ENCODE measurements at places on chromosomes 4 and X. TPM values are rescaled to one million over a fixed set of nuclear protein-coding genes. Genes with fewer than 3 reads are reported as not detected.
A peak's percentile ranks its signal among the peaks of the same experiment; 100 is the strongest.

- H3K27me3 ChIP-seq: no peaks in the 10 kb centered on the region
- no peaks in the 10 kb centered on the region for H3K36me3 ChIP-seq
- H3K27ac ChIP-seq: no peak overlapping the region
- H3K4me3 ChIP-seq: no peak overlapping the region
- DNase-seq: no peak
These were observed 193.2 kb downstream of the COMMD8 start for GRCh38 chr4:47270201-47270888.

DNA sequence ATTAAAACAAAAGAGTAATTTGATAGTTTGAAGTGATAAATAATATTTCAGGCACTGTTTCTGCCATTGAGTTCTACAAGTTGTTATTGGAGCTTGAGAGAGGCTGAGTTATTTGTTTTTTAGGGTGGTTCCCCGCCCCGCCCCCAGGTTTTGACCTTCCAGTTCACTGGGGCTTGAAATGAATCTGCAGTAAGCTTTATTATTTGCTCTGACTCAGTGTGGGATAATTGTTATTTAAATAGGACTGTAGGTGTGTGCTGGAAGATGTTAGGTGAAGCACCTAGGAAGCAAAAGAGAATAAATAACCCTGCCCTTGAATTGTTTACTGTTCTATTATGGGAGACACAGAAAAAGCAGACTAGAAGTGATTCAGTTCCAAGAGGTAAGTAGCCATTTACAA, 81.2 kb upstream of the KCNIP4 start:
- no peaks in the 10 kb centered on the region for H3K27me3 ChIP-seq
- no peaks in the 10 kb centered on the region for H3K36me3 ChIP-seq
- H3K4me3 ChIP-seq: no peak overlapping the region
- H3K27ac ChIP-seq: no peak overlapping the region

DNA sequence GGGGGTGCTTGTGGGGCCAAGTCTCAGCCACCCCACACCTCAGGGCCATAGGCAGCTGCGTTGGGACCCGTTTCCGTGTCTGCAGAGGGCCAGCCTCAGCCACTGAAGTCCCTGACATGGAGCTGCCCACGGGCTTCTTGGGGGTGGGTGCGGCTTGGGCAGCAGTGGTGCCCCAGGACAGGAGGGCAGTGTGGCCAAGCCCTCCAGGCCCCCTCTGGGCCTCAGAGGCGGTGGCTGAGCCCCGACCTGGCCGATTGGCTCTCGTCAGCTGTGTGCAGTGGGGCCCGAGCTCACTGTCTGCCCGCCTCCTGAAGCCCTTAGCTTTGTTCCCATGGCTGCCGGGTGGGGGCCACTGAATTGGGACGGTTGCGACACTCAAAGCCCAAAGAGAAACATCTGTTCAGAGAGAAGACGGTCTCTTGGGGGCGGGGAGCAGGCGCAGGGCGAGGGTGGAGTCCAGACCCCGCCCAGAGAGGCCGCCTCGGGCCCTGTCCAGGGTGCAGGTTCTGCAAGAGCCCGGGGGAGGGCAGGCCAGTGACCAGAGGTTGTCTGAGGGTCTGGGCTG, 9.1 kb downstream of the FGFR3 start:
- peaks cover 19% of the 10 kb centered on the region for H3K27me3 ChIP-seq
- H3K4me3 ChIP-seq: no peak overlapping the region
- H3K36me3 ChIP-seq: no peaks in the 10 kb centered on the region
- H3K27ac ChIP-seq: no peak overlapping the region
- peaks cover 1% of the 10 kb centered on the region for H3K4me1 ChIP-seq

- no peaks in the 10 kb centered on the region for H3K36me3 ChIP-seq
- no peak overlapping the region for H3K4me3 ChIP-seq
- H3K4me1 ChIP-seq: no peaks in the 10 kb centered on the region
- no peaks in the 10 kb centered on the region for H3K27me3 ChIP-seq
- DNase-seq: no peak
These were observed 1526.2 kb upstream of the IGFBP7 start for GRCh38 chr4:58636381-58636780.

DNA sequence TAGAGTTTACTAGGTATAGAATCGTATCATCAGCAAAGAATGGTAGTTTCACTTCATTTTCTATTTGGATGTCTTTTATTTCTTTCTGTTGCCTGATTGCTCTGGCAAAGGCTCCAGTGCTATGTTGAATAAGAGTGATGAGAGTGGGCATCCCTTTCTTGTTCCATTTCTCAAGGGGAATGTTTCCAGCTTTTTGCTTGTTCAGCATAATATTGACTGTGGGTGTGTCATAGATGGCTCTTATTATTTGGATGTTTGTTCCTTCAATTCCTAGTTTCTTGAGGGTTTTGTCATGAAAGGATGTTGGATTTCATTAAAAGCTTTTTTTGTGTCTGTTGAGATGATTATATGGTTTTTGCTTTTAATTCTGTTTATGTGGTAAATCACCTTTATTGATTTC, 1114.5 kb downstream of the RAPGEF2 start:
- no peaks in the 10 kb centered on the region for H3K36me3 ChIP-seq
- H3K4me3 ChIP-seq: no peak overlapping the region
- H3K4me1 ChIP-seq: no peaks in the 10 kb centered on the region
- no peak for DNase-seq
- H3K27ac ChIP-seq: no peak overlapping the region
- no peaks in the 10 kb centered on the region for H3K27me3 ChIP-seq

- peaks cover 25% of the 10 kb centered on the region for H3K27me3 ChIP-seq
- H3K4me3 ChIP-seq: peak overlapping the region; percentile 29
- no peak for DNase-seq
- H3K4me1 ChIP-seq: no peaks in the 10 kb centered on the region
These were observed 2.7 kb downstream of the SLC34A2 start for GRCh38 chr4:25658357-25658771.

GRCh38 chr4:30836231-30836630, 116.1 kb downstream of the PCDH7 start:
- H3K27me3 ChIP-seq: no peaks in the 10 kb centered on the region
- no peaks in the 10 kb centered on the region for H3K36me3 ChIP-seq
- DNase-seq: no peak

Gene ADAMTS3
- total RNA-seq: 3.0 TPM

DNA sequence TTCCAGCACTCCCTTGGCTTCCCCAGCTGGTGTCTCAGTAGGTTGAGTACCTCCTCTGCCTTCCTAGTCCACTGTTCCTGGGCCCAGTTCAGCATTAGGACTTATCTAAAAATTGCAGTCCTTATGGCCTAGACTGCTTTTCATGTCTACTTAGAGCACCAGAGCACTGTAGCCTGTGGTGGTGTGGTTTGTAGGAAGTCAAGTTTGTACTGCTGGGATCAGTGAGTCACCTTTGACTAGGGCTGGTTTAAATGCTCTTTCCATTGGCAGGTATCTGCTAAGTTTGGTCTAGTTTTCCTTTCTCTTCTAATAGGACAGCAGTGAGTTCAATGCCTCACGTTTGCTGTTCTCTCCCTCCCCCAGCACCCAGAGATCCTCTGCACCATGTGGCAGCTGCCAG, 233.6 kb upstream of the WDFY3 start:
- DNase-seq: no peak
- no peaks in the 10 kb centered on the region for H3K27me3 ChIP-seq
- H3K4me1 ChIP-seq: no peaks in the 10 kb centered on the region

- DNase-seq: no peak
- no peaks in the 10 kb centered on the region for H3K4me1 ChIP-seq
- no peak overlapping the region for H3K27ac ChIP-seq
- H3K4me3 ChIP-seq: no peak overlapping the region
These were observed 1299.9 kb downstream of the C4orf33 start for GRCh38 chr4:130395871-130396270.

Gene CXorf49
- not detected for total RNA-seq

GRCh38 chr4:118936406-118936805, 47.8 kb downstream of the SYNPO2 start:
- H3K4me1 ChIP-seq: no peaks in the 10 kb centered on the region
- H3K36me3 ChIP-seq: no peaks in the 10 kb centered on the region
- DNase-seq: no peak
- no peak overlapping the region for H3K27ac ChIP-seq
- no peaks in the 10 kb centered on the region for H3K27me3 ChIP-seq

Gene AKAP14
- not detected for total RNA-seq

DNA sequence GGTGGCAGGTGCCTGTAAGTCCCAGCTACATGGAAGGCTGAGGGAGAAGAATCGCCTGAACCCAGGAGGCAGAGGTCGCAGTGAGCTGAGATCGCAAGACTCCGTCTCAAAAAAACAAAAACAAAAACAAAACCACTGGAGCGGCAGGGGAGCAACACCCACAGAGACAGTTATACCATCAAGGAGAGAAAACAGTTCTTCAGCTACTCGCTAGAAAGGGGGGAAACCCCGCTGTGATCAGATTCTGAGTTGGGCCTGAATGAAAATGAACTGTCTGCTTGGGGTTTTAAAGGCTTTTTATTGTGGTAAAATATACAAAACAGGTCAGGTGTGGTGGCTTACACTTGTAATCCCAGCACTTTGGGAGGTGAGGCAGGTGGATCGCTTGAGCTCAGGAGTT, 16.8 kb upstream of the IRAK1 start:
- H3K27me3 ChIP-seq: no peaks in the 10 kb centered on the region
- H3K36me3 ChIP-seq: no peaks in the 10 kb centered on the region
- H3K4me3 ChIP-seq: no peak overlapping the region
- no peak for DNase-seq

DNA sequence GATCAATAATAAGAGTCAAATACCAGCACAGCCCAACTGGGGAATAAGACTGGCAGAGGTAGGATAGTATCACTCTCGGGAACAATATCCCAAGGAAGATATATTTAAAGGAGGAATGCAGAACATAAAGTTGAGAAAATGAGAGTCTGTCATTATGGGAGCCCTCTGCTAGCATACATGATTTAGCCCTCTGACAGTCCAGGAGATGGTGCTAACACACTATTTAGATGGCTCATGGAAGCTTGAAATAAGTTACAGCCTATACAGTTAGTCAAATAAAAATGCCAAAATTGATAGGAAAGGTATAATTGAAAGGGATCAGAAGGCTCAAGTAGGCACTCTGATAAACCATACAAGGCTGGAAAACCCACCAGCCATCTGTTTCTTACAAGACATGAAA, 201.0 kb upstream of the NEIL3 start:
- H3K27ac ChIP-seq: no peak overlapping the region
- DNase-seq: no peak
- H3K27me3 ChIP-seq: no peaks in the 10 kb centered on the region
- no peaks in the 10 kb centered on the region for H3K36me3 ChIP-seq
- H3K4me3 ChIP-seq: no peak overlapping the region
- no peaks in the 10 kb centered on the region for H3K4me1 ChIP-seq

GRCh38 chr4:27662426-27662825, 801.8 kb downstream of the STIM2 start:
- no peaks in the 10 kb centered on the region for H3K27me3 ChIP-seq
- no peak overlapping the region for H3K4me3 ChIP-seq
- H3K36me3 ChIP-seq: no peaks in the 10 kb centered on the region
- DNase-seq: no peak
- H3K27ac ChIP-seq: no peak overlapping the region
- no peaks in the 10 kb centered on the region for H3K4me1 ChIP-seq

- H3K27ac ChIP-seq: no peak overlapping the region
- no peak overlapping the region for H3K4me3 ChIP-seq
- H3K27me3 ChIP-seq: no peaks in the 10 kb centered on the region
- H3K36me3 ChIP-seq: no peaks in the 10 kb centered on the region
- H3K4me1 ChIP-seq: peaks cover 43% of the 10 kb centered on the region
- DNase-seq: no peak
These were observed 40.5 kb downstream of the RBPJ start for GRCh38 chr4:26361297-26361696.

Gene PCDH11X
- 0.16 TPM for total RNA-seq

Gene PAGE5
- not detected for total RNA-seq

GRCh38 chr4:1579001-1579900, 104.9 kb downstream of the FAM53A start:
- H3K27ac ChIP-seq: peak overlapping the region; percentile 85
- peaks cover 8% of the 10 kb centered on the region for H3K4me1 ChIP-seq
- peak overlapping the region; percentile 68 for H3K4me3 ChIP-seq
- H3K36me3 ChIP-seq: no peaks in the 10 kb centered on the region
- DNase-seq: peak; percentile 86

DNA sequence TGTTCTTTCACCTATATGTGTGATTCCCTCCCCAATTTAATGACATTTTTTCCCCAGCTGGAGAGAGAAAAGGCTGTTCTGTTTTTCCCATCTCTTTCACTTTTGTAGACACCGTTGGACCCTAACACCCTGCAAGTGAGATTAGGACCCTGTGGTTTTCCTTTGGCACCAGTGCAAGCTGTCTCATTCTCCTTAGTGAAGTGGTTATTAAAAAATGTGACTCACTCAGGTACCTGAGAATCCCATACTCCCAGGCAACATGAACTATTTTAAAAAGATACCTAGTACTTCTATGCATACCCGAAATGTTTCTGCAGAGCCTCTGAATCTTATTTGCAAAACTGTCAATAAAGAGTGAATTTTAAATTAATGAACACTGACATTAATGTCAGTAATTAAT, 175.7 kb upstream of the TBC1D9 start:
- H3K4me1 ChIP-seq: no peaks in the 10 kb centered on the region
- no peak for DNase-seq

- no peaks in the 10 kb centered on the region for H3K36me3 ChIP-seq
- H3K4me3 ChIP-seq: no peak overlapping the region
- no peak for DNase-seq
- H3K4me1 ChIP-seq: no peaks in the 10 kb centered on the region
- no peaks in the 10 kb centered on the region for H3K27me3 ChIP-seq
These were observed 178.4 kb downstream of the TECRL start for GRCh38 chr4:64230709-64231310.

Gene SLC6A8
- total RNA-seq: 10.5 TPM

GRCh38 chr4:15652191-15652590, 3.0 kb downstream of the FBXL5 start:
- no peaks in the 10 kb centered on the region for H3K27me3 ChIP-seq
- DNase-seq: no peak
- peak overlapping the region; percentile 99 for H3K27ac ChIP-seq
- H3K4me1 ChIP-seq: peaks cover 87% of the 10 kb centered on the region
- peak overlapping the region; percentile 79 for H3K4me3 ChIP-seq

Gene HELT
- total RNA-seq: not detected

- H3K36me3 ChIP-seq: no peaks in the 10 kb centered on the region
- H3K27me3 ChIP-seq: no peaks in the 10 kb centered on the region
- no peak overlapping the region for H3K4me3 ChIP-seq
- H3K27ac ChIP-seq: no peak overlapping the region
These were observed 6.8 kb downstream of the LHFPL1 start for GRCh38 chrX:112672788-112673560.

Gene HGFAC
- 0.32 TPM for total RNA-seq

Gene ETNPPL
- not detected for total RNA-seq
